Fibroblast of skin of left quadriceps (primary cell): ENCODE measurements at places on chromosomes 3 and 15.

DNA sequence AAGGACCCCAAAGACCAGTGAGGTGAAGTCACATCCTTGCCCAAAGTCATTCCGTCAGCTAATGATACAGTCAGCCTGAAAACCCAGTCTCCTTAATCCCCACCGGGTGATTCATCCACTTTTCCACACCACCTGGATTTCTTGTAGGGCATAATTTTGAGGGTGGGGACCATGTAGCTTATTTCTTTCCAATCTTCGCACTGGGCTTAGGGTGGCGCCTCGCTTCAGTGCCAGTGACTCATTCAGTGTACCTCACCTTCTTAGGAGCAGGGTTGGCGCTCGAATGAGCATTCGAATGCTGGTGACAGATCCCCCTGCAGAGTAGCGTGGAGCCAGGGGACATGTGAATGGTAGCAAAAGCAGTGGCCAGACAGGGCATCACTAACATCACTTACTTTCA, 24.0 kb downstream of the BMF start:
- DNase-seq = no peak

- DNase-seq = no peak
These were observed 73.4 kb upstream of the PRR23C start for GRCh38 chr3:139117883-139118760.

DNA sequence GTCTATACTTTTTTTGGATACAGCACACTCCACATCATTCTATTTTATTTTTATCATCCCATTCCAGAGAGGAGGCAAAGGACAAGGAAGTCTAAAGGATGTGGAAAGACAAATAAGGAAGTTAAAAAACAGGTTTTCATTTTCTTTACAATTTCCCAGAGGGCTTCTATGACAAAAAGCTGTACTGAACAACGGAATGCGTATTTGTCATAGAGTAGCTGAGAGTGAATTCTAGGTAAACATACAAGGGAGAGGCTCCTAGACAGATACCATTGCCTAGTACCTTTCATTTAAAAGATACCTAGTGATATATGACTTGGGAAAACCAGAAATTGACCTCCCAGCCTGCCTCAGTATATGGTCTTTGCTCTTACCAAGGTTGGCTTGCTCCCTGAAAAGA, 341.7 kb downstream of the FHIT start:
- no peak for DNase-seq

DNA sequence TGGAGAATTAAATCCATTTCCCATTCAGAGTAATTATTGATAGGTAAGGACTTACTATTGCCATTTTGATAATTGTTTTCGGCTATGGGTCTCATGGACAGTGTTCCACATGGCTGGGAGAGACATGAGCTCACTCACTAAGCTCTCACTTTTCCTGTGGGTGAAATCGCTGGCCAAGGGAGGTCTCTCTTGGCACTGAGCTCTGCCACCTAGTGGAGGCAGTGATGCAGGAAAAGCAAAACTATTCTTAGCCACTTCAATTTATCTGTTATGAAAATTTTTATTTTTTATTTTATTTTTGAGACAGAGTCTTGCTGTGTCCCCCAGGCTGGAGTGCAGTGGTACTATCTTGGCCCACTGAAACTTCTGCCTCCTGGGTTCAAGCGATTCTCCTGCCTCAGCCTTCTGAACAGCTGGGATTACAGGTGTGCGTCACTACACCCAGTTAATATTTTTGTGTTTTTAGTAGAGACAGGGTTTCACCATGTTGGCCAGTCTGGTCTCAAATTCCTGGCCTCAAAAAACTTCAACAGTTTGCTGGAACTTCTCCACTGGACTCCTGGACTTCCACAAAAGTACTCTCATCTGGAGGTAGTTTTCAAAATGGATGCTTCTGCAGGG, 4.7 kb upstream of the RNF13 start:
- DNase-seq = peak; percentile 61

DNA sequence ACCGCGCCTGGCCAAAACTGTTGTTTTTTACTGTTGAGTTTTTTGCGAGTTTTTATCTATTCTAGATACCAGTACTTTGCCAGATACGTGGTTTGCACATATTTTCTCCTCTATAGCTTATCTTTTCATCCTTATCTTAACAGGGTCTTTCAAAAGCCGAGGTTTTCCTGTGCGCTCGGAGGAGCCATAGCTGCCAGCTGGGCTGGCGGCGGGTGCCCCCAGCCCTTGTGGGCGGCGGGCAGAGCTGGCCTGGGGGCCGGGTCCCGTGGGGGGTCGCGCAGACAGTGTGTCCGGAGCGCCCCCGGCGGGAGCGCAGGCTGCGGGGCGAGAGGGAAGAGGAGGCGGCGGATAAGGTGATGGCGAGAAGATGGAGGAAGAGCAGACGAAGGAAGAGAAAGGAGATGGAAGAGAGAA, 11.1 kb upstream of the EIF4A2 start:
- DNase-seq = no peak

- DNase-seq = no peak
These were observed 3.6 kb downstream of the CTNNB1 start for GRCh38 chr3:41202834-41203345.

- DNase-seq = no peak
These were observed 48.4 kb downstream of the ROPN1B start for GRCh38 chr3:126017362-126017761.
